ENCODE measurements at places on chromosomes 5 and 9.

GRCh38 chr5:78985116-78985724 lies at the start of gene ARSB:
ARSB (minus strand) TSS chr5:78985310; CDS start chr5:78985248, 62 bp downstream.
- DNase-seq, result peak; percentile 29

GRCh38 chr9:98730871-98731270 lies 22.1 kb upstream of the GABBR2 start:
- no peak for DNase-seq

DNA sequence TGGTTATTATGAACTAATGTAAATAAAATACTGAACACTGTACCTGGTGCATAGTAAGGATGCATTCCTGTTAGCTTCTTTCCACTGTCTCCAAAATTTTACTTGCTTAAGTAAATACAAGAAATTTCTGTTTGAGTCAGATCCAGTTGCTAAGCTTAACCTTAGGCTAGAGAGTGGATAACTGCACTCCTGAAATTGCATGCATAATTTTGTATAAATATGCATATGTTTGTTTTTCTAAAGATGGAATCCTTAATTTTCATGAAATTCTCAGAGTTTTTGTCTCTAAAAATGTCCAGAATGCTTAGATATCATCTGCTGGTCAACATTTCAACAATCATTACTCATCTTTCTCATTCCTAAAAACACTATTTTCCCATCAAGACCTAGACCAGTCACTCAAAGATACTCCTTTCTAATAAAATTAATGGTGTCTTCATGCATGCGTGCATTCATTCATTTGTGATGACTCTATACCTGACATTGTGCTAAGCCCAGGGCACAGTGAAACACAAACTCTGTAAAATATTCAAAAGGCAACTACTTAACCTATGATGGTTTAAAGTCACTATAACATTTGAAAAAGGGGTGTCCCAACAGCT lies 284.8 kb downstream of the SEC61B start:
- no peak for DNase-seq

GRCh38 chr5:149500922-149501582 lies 50.2 kb downstream of the CSNK1A1 start:
- DNase-seq, result peak; percentile 37

GRCh38 chr9:134043531-134043988 lies 18.3 kb downstream of the BRD3OS start:
- DNase-seq, result no peak

DNA sequence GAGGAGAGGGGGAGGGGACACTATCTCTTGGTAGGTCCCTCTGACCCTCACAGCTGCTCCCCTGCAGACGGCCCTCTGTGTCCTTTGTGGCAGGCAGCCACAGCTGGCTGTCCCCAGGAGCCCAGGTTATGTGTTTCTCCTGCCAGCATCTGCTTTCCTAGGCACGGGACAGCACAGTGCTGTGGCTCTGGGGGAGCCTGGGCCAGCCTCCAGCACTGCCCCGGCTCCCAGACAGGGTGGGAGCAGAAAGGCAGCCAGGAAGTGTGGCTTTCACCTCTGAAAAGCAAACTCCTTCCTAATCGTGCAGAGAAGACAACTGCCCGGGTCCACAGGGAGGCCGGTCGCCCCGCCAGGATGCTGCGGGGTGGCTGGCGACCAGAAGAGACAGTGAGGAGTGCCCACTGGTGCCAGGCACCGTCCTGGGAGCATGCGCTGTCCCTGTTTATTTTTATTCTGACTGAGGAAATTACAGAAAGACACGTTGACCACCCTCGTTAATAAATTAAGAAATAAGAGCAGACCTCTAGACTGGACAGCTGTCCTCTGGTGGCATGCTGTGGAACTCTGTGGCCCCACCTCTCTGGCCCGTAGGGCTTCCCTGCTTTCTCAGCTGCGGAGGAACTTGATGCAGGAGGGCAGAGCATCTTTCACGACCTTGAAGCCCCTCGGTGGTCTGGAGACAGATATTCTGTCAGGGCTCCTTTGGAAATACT lies 240.3 kb downstream of the FANCC start:
- DNase-seq, result no peak

DNA sequence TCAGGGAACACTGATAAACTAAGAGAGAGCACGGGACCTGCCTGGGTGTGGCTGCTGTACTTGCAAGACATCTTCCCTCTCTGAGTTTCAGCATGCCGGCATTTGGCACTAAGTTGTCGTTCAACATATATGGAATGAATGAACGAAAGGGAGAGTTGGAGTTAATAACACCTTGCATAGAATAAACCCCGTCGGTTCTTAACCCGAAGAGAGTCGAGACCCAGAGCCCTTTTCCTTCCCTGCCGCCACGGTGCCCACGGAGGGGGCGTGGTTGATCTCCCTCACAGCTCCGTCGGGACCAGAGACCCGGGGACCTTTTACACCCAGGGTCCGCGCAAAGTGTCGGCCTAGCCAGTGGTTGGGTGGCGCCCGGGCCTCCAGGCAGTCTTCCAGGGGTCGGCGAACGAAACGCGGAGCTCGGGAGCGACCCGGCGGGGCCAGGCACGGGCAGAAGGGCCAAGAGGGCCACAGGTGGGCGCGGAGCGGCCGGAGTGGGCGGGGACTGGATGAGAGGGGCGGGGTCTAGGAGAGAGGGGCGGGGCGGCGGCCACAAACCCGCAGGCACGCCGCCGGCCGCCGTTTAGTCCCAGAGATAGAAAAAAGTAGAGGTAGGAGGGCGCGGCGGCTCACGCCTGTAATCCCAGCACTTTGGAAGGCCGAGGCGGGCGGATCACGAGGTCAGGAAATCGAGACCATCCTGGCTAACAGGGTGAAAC lies 735 bp upstream of the RPL26L1 start:
- DNase-seq, result peak; percentile 64

DNA sequence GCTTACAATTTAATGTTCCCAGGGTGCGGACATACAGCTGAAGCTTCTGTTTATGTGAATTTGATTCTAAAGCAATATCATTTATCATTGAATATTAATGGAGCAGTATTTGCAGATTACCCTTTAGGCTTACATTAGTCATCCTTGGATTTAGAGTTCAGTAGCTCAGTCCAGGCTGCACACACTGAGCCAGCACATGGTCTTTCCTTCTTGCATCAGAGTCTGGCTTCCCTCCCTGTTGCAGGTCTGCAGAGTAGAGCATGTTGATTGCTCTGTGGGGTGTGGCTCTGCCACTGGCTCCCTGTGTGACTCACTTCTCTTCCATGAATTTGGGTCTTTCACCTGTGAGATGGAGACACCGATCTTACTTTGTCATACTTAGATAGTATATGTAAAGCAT lies 36.8 kb downstream of the NSG2 start:
- DNase-seq, result no peak

DNA sequence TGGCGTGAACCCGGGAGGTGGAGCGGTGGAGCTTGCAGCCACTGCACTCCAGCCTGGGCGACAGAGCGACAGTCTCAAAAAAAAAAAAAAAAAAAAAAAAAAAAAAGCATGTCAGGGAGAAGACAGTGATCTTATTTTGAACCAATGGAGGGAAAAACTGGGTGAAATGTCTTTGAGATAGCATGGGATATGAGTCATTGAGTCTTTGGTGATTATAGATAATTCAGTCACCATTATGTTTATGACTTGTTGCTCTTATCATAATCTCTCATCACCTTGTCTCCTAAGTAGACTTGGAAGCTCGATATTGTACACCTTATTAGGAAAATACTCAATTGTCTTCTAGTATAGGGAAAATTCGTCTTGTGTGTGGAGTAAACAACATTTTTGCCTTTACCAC lies 55.1 kb upstream of the KDM4C start:
- DNase-seq, result no peak
